Stimulated activated CD8-positive, alpha-beta memory T cell treated with anti-CD3 and anti-CD28 coated beads, Interleukin-7, amount 100 ng/mL, for 24 hours (primary cell): ENCODE measurements at places on chromosomes 13 and 19.

DNA sequence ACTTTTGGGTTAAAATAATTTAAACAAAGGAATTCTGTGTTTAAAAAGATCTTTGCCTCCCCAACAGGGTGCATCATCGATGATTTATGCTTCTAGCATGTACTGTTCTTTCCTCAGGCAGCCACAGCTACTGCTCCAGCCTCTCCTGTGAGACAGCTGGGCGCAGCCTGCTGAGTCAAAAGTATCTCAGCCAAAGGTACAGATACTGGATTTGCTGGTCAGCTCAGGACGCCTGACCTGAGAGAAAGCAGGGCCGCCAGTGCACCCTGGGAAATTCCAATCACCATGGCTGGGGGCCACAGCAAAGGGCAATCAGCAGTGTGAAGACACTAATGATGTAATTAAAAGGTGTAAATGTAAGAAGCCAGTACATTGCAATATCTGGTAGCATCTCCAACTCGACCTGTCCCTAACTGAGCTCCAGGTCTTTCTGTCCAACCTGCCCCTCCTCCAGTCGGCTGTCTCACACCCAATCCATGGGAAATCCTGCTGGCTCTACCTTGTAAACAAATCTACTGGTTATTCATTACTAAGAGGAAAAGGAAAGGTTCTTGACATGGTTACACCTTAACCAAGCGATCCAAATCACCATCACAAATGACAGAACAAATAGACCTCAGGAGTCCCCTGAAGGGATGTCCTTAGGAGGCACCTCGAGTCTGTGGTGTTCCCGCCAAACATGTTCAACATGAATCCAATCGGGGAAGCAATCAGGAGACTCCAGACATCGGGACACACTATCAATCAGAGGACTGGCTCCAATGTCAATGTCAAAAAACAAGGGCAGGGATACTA, 7.3 kb downstream of the OPA3 start:
- DNase-seq: no peak

DNA sequence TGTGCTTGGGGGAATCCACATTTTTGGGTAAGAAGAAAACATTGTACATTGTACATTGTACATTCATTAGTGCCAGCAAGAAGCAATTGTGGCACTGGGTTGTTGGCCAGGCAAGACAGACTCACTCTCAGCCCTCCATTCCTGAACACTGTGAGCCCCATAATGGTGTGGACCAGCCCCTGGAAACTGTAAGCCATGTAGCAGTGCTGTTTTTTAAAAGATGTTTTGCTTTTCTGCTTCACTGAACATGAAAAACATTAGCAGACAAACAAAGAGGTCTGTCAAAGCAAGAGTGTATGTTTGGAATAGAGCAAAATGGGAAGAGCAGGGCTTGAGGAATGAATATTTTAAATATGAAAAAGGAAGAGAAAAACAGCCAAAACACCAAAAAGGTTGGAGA, 39.1 kb upstream of the IL17D start:
- no peak for DNase-seq

DNA sequence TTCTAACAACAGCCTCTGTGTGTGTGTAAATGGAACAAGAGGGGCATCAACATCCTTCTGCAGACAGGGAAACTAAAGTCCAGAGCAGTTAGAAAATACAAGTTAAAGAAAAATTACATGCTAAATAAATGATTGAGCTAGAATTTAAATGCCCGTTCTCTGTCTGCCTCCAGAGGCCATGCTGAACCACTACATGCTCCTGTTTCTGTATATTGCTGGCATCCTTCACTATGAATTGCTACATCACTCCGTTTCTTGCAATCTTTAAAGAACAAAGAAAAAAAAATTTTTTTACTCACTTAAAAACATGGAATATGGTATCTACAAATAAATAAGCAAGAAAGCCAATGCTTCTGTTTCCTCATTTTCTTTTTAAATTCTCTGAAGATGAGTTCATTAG, 47.9 kb downstream of the DCT start:
- no peak for DNase-seq

GRCh38 chr19:55635334-55635717, 5.5 kb upstream of the ZNF580 start:
- DNase-seq: no peak

DNA sequence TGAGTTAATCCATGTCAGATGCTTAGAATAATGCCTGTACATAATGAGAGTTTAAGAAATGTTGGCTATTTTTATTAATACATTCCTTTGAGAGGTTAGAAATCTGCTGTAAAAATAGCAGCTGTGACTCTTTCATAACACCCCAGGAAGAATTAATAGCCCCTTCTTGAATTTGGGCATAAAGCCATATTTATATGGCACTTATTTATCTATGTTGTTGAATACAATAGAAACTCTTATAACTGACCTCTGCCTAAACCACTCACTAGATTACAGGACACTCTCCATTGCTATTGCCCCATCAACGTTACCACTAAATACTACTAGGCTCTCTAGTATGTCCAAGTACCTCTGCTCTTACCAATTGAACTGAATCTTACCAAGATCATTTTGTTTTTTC, 16.3 kb downstream of the NEK5 start:
- DNase-seq: no peak

DNA sequence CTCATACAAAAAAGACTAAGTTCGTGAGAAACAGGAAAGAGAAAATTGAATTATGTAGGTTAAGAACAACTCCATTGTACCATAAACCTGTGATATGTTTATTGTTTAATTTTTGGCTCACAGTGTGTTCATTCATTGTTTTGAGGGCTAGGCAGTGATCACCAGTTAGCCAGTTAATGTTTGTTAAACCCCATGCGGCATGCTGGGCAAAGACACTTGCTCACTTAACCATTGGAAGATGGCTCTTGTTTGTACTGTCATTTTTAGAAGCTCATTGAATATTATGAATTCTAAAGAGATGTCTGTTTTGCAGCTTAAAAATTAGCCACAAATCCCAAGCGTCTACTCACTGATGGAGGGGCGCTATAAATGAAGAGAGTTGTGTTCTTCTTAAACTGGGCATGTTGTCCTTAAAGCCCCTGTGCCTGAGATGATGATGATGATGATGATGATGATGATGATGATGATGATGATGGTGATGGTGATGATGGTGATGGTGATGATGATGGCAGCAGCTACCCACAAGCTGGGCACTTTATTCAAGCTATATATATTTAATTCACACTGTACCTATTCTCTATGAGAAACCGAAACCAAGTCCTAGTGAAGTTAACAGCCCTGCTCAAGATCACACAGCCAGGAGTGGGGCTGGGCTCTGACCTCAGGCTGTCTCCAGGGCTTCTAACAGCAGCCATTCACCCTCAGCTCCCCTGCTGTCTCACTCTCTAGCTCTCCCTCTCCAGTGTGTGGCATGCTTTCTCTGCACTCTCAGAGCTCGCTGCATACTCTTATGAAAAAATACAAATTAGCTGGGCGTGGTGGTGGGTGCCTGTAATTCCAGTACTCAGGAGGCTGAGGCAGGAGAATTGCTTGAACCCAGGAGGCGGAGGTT, 169.1 kb downstream of the SHISA2 start:
- no peak for DNase-seq

DNA sequence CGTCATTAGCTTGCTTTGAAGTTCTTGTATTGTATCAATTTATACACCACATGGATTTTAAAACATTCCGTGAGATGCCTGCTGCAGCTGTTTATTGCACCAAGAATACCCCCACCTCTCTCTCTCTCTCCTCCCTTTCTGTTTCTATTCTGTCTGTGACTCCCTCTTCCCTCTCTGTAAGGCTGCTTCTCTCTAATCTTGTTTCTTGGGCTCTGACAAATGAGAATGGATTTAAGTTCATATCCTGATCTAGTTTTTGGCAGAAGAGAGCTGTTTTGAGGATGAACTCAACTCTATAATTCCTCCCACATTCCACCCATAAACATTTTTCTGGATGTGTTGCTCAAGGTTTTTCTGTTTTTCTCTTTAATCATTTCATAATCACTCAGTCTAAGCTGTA, 144.3 kb upstream of the FRY start:
- no peak for DNase-seq

DNA sequence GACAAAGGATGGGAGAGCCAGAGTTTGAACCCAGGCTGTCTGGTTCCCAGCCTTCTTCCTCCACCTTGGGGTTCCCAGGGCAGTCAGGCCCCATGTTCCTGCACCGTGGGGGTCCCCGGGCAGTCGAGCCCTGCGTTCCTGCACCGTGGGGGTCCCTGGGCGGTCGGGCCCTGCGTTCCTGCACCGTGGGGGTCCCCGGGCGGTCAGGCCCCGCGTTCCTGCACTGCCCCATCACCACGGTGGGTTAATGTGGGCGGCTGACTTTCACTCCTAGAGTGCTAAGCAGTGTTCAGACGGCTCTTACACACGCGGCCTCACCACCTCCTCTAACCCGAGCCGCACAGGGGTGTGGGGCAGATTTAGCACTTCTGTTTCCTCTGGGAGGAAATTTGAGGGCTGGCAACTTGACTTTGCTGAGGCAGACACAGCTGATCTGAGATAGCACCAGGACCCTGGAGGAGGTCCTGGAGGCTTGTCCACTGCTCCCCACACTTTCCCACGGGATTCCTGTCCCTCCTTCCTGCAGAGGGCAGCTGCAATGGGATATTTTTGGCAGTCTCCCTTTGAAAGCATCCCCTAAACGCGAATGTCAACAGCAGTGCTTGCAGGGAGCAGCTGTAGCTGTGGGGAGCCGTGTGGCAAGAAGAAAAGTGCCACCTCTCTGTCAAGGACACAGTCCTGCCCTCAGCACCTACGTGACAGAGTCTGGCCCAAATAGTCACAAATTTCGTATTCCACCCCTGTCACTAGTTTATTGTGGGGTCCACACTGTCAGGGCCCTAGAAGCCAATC, 239.4 kb downstream of the TEX29 start:
- DNase-seq: no peak

- DNase-seq: no peak
Measured at GRCh38 chr13:49356223-49356622, 87.6 kb downstream of the CAB39L start.

GRCh38 chr19:10517361-10517759, at the start of gene S1PR5:
TSS of gene S1PR5 (minus strand) at chr19:10517447. CDS start at chr19:10515011, 2,436 bp downstream.
- no peak for DNase-seq

- no peak for DNase-seq
Measured at GRCh38 chr13:89455741-89456140, 1784.6 kb downstream of the SLITRK5 start.

DNA sequence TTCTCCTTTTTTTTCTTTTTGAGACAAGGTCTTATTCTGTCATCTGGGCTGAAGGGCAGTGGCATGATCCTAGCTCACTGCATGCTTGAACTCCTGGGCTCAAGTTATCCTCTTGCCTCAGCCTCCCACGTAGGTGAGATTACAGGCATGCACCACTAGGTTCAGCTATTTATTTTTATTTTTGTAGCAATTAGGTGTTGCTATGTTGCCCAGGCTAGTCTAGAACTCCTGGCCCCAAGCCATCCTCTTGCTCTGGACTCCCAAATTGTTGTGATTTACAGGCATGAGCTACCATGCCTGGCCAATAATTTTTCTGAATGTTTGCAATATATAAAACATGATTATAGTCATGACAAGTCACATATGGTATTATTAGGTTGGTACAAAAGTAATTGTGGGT, 161.1 kb upstream of the ATXN8OS start:
- DNase-seq: no peak
